ENCODE measurements at places on chromosomes 2 and 18.

DNA sequence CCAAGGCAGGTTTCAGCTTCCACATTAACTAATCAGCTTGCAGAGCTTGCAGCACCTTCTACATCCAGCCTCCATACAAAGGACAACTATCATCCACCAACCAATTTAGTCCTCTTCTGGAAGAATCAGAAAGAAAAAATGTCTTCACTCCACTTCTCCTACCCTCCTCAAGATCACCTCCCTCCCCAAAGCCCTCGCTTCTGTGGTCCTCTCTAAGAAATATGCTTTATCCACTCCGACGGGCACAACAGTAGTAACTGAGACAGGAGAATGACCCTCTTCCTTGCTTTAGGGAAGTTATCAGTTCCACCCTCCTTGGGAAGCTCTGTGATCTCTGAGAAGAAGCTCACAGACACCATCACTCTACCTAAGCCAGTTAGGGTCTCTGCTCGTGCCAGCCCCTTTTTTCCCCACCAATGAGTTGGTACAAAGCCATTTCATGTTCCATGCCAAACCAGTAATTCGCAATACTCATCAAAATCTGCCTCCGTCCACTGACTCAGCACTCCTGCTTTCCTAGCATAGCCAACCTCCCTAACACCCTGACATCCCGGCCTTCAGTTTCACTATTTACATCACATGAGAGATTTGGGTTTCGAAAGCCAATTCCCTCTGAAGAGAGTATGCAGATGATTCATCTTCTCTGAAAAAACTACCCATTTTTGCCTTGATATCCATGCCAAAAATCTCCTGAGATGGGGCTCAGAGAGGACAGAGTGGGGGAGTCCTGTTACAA is 114.1 kb upstream of the PKDCC start:
- no peak for DNase-seq

GRCh38 chr2:150528861-150529801 is 41.7 kb upstream of the RND3 start:
- no peak for DNase-seq

- no peak for DNase-seq
Observed at GRCh38 chr2:204972606-204973336, 427.5 kb downstream of the PARD3B start.

DNA sequence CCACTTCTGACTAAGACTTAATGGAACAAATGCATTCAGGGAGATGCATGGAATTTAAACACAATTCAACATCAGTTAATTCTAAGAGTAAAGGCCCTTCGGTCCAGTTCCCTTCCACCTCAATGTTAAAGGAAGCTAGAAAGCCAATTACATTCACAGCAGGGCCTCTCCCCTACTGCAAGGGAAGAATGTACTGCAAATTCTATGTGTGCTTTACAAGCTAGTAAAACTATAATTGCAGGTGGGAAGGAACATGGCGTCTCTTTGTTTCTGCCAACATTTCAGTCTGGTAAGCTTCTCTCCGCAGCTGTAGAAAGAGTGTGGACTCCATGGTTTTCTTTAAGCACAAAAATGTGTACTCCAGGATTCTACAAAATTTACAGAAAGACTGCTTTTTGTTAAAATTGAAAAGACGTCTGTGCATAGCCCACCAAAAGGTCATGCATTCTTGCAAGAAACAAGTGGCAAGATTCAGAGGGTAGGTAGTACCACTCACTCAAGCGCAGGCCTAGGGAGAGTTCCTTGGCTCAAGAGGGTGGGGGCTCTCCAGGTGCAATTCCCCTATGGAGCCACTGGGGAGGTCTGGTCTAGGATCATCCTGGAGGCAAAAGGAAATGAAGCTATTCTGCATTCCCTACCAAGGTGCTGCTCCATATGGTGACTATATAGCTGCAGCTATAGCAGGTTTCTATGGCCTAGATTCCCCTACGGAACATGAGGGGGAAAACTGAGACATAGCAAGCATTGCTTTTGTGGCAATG is 127.0 kb upstream of the FZD5 start:
- no peak for DNase-seq

DNA sequence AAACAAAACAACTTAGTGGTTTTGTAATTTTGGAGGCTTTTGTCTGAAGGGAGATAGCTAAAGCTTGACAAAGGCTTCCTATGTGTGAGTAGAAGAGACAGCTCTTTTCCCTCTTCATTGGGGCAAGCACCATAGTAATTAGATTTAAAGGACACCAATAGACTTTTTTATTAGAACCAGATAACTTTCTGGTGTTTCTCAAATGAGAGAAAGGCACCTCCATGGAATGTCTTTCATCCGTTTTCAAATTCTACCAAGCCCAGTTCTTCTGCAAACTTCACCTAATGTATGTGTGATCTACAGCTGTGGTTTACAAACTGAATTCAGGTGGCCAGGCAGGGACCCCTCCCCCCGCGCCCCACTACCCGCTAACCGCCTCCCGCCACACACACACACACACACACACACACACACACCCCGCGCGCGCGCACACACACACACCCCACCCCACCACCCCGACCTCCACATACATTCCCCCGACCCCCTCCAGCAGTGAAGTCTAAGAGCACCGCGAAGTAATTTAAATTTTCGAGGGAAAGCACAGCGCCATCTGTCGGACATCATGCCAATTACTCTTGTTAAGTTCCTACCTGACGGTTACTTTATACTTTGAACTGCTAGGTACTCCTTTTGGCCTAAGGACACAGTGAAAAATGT is 31.6 kb upstream of the PPP1R1C start:
- DNase-seq = peak; percentile 46

- DNase-seq = no peak
Observed at GRCh38 chr18:75063196-75063595, 145.7 kb downstream of the PTGR3 start.

DNA sequence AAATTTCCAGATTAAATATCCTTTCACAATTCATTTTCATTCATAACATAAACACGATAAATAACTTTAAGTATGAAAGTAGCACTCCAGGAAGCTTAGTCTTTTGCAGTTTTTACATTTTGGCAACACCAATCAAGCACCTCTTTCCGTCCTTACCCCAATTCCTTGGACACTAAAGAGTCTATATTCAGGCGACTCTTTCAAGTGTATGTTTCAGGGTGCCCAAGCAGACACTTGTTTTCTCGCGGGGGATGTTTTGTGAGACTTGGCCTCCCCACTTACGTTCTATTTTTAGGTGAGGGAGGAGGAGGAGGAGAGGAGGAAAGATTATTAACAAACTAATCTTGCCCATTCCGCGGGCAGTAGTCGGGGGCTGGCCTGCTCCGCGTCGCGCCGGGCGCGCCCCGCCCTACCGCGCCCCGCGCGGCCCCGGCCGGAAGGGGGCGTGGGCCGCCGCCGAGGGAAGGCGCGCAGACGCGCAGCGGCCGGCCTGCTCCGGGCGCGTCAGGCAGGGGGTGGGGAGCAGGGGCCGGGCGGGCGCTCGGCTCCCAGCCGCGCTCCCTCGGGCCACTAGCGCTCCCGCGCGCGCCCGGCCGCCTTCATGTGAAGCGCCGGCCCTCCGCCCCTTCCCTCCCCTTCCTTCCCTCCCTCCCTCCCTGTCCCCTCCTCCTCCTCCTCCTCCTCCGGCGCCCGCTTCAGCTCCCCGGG is at the start of gene ITPRID2:
ITPRID2 (plus strand) TSS at position 473 of the 708 bp plus-strand sequence. CDS start 337 bp downstream, outside the sequence.
- DNase-seq = peak; percentile 54

GRCh38 chr2:148523315-148523714 is 121.2 kb upstream of the EPC2 start:
- no peak for DNase-seq

DNA sequence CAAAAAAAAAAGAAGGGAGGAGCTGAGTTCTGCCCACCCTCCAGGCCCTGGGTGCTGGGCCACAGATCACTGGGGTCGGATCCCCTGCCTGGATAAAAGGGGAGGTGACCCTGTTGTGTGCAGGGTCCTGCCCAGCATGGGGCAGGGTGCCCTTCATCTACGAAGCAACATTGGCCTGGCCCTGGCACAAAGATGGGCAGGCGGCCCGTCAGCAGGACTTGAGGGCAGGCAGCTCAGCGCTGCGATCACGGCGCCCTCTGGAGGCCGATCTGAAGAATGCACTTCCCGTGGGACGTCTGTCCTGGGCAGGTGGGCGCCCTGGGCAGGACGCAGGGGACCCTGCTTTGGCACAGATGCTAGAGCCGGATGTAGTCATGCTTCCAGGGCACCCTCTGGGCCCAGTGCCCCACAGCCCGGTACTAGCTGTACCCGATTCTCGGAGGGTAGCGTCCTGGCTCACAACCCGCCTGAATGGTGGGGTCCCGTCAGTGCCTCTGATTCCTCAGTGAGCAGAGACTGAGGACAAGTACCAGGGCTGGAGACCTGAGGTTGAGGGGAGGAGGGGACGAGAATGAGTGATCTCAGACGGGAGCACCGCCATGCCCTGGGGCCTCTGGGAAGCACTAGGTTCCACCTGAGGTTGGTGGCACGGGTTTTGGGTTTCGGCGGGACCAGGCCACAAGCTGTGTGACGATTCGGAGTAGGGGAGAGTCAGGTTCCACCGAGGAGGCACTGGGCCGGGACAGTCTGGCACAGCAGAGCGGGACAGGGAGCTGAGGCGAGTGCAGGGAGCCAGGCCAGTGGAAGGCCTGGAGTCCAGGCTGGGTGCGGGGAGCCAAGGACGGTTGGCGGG is 18.0 kb downstream of the ARID5A start:
- DNase-seq = peak; percentile 63

- peak; percentile 81 for DNase-seq
Observed at GRCh38 chr2:11129598-11130449, 25.4 kb upstream of the SLC66A3 start.

GRCh38 chr18:69948919-69949537 is 1.4 kb upstream of the CD226 start:
- no peak for DNase-seq

- DNase-seq = no peak
Observed at GRCh38 chr18:76420898-76421684, 74.0 kb downstream of the ZNF516 start.

GRCh38 chr2:99571021-99571420 is 81.2 kb upstream of the REV1 start:
- DNase-seq = no peak

GRCh38 chr18:56563568-56563967 is 74.8 kb downstream of the TXNL1 start:
- DNase-seq = no peak

DNA sequence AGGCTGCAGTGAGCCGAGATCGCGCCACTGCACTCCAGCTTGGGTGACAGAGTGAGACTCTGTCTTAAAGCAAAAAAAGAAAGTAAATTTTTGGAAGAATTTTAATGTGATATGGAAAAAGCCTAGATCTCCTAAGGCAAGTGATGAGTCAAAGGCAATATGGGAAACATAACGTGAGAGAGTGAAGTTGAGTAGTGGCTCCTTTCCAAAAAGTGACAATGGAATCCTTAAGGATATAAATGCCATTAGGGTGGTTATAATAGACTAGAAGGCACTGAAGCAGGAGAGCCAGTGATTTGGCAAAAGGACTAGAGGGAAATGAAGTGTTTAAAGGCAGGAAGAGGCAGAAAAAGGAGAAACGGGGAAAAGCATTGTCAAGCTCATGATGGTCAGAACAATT is 25.6 kb downstream of the ARHGAP28 start:
- no peak for DNase-seq

GRCh38 chr18:7290077-7290476 is 59.2 kb downstream of the LRRC30 start:
- no peak for DNase-seq

- DNase-seq = no peak
Observed at GRCh38 chr18:21300908-21301200, 58.8 kb downstream of the GREB1L start.

- no peak for DNase-seq
Observed at GRCh38 chr2:120955427-120955826, 219.8 kb downstream of the GLI2 start.

DNA sequence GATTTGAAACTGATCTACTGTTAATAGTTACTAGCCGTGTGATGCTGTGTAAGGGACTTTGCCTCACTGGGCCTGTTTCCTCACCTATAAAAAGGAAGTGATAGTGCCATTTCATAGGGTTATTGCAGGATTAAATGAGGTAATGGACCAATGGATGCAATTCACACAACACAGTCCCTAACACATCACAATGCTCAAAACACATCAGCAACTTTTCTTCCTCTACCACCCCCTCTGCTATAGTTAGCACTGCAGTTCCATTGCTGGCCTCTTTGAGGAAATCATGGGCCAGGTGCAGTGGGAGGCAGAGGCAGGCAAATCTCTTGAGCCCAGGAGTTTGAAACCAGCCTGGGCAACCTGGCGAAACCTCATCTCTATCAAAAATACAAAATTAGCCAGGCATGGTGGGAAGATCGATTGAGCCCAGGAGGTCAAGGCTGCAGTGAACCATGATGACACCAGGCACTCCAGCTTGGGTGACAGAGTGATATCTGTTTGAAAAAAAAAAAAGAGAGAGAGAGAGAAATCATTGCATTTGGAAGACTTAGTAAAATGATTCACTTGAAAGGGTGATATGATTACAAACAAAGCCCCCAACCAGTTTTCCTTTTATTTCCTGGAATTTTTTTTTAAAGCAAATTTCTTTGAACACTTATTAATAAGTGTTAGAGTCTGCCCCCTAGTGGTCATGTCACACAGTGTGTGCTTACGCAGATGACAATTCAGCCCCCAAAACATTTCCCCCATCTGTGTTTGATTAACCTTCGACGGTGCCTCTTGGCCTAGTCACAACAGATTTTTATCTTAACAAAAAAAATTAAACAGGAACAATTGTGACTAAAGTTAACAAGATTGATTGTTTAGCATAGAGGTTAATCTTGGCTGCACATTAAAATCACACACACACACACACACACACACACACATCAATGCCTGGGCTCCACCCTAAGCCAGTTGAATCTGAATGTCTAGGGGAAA is 88.6 kb upstream of the BCL11A start:
- DNase-seq = peak; percentile 8

- DNase-seq = no peak
Observed at GRCh38 chr18:45049578-45050319, 369.1 kb downstream of the SETBP1 start.

GRCh38 chr2:206805887-206806607 is 40.6 kb downstream of the FASTKD2 start:
- no peak for DNase-seq

DNA sequence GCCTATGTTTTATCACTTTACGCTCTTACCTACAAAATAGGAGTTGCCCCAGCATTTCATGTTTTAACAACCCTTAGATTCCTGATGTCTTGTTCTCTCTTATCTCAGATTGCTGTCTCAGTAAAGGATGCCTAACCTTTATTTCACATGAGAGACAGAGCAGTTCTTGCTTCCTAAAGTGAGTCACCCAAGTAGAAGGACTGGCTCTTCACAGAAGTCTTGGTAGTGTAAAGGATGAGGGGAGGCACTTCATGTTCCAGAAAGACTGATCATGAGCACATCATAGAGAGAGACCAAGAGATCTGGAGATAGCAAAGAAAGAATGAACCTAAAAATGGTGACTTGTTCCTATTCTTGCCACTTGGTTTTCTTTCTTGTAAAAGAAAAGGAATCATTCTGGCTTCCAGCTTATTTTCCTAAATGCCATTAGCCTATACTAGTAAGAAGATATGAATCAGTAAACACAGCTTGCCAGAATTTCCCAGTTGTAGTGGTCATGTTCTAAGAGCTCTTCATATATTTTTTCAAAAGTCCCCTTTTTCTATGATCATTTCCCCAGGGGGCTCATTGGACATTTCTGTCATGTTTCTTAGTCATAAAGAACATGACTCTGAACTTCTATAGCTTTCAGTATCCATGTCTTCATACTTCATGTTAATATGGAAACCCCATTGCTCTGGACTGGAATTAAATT is 54.9 kb downstream of the MAPRE2 start:
- no peak for DNase-seq

- DNase-seq = no peak
Observed at GRCh38 chr18:61402726-61403125, 69.5 kb downstream of the CDH20 start.

Data from activated CD4-positive, alpha-beta T cell treated with anti-CD3 and anti-CD28 coated beads for 4 hours (primary cell).